ENCODE measurements at places on chromosomes 3 and 15.

DNA sequence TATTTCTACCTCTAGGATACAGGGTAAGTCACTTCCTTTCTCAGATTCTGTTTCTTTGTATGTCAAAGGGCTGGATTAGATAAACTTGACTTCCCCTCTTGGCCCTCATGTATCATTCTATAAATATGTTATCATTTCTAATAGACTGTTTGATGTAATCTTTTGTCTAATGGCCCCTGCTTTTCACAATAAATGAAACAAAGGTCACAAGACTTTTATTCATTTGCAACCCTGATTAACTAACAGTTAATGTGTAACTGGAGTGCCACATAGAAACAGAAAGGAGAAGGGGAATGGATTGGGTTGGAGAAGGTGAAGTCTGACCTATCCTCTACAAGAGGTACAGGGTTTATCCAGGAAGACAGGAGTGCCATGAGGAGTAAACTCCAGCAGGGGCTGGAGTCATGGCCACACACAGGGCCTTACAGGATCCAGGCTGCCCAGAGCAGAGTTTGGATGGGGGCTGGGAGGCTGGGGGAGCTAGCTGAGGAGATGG lies 8.0 kb upstream of the B3GNT5 start:
- DNase-seq = no peak

DNA sequence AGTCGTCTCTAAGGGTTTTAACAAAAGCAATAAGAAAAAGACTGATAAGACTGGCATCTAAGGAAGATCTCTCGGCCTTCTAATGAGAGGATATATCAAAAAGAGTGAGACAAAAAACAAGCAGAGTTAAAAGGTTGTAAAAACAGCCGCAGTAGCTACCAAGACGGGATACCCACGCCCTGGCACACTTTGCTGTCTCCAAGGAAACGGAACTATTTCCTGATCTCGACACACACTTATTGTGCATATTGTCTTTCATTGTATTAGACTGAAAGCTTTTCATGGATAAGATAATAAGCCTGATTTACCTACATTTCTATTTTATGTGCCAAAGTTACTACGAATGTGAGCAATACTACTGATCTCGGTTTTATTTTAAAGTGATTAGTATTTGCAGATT lies 161.5 kb upstream of the MCTP2 start:
- DNase-seq = no peak

DNA sequence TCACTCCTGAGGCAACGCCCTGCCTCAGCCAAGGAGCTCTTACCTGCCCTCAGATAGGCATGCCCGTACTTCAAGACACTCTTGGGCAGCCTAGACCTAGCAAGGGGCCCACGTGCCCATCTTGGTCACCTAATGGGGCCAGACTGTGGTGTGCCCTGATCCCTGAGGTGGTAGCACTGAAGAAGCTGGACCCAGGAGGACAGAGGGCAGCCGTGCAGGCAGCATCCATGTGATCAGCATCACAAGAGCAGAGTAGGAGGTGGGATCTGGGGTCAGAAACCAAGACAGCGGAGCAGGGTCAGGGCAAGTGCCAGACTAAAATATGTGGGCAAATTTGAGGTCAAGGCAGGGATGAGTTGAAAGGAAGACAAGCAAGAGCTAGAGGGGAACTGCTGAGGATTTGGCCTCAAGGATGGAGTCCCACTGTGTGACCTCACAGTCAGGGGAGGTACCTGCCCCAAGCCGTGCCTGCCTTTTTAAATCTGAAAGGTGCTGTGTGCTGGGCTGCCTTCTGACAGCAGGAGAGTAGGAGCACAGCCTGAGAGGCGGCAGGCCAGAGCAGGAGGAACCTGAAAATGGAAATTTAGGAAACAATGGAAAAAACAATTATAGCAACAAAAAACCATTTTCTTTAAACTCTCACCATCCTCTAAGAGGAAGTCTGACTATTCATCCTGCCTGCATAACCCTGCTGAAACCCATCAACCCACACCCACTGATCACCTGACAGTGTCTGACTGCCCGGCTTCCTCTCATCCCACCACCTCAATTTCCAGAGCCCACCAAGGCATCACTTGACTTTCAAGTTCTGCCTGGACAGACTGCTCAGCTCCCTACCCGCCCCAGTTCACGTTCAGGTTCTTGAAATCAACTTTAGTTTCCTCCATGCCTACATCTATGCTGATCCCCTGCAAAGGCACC lies 7.3 kb downstream of the ZBTB38 start:
- DNase-seq = no peak

DNA sequence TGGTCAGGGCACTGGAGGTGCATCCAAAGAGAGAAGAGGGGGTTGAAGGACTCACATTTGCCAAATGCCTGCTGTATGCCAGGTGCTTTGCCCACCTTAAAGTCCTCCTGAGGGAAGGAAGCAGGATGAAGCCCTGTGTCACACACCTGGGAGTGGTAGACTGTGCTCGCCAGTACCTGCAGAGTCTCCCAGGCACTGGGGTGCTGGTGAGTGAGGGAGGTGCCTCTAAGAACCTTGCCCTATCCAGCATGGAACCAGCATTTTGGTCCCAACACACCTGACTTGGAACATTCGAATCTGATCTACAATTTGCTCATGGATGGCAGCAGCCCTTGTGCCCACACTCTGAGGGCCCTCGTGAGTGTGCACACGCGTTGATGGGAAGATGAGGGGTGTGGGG lies 76.7 kb downstream of the SEC22A start:
- DNase-seq = no peak

DNA sequence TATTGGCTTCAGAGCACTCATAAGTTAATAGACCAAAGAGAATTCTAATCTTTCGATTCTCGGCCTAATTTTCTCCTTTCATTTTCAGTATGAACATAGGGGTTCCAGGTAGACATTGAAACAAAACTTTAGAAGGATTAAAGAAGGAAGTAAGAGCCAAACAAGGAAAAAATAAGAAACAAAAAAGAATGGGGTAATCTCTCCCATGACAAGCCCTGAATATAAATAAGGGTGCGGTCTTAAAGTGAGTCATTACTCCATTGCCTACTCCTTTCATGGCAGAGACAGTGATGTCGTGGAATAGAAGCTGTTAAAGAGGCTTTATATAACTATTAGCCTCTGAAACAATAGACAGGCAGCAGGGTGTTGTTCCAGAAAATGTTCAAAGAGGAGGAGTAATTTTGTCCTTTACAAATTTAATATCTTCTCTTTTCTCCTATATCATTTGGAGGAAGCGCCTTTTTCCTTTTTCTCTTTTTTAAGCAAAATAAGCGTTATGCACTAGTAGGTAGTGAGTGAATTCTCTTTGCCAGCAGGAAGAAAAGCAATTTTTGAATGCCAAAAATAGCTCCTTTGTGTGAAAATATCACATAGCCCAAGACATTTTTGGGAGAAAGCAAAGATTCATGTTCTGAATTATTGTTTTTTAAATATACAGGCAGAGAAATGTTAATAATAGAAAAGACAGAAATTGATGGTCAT lies 607.9 kb upstream of the KCNMB2 start:
- peak; percentile 9 for DNase-seq

DNA sequence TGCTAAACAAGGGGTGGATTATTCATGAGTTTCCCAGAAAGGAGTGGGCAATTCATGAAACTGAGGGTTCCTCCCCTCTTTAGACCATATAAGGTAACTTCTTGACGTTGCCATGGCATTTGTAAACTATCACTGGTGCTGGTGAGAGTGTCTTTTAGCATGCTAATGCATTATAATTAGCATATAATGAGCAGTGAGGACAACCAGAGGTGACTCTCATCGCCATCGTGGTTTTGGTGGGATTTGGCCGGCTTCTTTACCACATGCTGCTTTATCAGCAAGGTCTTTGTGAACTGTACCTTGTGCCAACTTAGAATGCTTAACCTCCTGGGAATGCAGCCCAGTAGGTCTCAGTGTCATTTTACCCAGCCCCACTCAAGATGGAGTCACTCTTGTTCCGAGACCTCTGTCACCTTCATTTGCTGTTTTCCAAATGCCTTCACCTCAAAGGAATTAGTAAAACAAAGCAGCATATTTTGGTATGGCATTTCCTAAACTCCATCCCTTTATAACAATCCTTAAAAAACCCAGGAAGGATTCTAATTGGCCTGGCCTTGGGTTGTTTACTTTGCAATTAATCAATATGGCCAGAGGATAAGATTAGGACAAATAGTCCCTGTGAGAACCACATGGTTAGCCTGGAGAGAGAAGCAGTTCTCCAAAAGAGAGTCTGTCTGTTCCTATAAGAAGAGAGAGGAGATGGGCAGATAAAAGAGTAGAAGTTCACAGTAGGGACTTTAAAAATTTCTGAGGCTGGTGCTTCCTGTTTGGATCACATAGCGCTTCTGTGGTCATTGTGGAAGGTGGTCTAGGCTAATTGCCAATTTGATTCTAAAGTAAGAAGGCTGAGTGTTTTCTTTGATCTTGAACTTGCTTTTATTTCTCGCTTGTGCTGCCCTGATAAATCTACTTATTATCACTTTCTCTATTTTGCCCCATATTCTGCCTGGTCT lies 155.2 kb upstream of the EOMES start:
- DNase-seq = no peak

GRCh38 chr15:29379647-29380046 lies 110.0 kb upstream of the NSMCE3 start:
- no peak for DNase-seq

GRCh38 chr3:188390343-188390718 lies 236.4 kb downstream of the LPP start:
- DNase-seq = no peak

DNA sequence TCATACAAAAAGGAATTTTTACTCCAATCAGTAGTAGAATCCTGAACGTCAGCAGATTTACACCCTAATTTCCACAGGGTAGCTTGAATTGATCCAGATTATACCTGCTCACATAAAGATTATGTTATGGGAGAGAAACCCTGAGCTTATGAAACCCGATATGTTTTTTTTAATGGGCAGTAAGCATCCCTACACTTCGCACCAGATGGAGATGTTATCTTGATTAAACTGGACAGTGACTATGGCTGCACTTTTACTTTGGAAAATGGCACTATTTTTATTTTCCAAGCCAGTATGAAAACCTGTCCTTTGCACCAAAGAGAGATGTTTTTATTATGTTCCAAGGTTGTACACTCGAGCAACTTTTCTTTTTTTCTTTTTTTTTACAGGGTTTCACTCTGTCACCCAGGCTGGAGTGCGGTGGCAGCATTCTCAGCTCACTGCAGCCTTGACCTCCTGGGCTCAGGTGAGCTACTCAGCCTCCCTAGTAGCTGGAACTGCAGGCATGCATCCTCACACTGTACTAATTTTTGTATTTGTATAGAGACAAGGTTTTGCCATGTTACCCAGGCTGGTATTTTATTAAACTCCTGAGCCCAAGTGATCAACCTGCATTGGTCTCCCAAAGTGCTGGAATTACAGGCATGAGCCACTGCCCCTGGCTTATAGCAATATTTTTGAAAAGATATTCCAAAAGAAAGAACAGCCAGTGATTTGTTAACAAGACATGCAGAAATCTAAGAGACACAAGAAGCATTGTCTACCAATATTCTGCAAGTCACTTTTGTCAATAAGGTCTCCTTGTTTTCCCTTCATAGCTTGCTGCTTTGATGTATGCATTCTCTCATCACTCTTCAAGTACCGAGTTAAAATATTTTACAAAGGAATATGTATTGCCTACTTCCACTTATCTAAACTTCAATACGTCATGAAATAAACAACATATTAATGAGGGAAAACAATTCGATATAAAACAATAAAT lies 1412.6 kb downstream of the ZPLD1 start:
- DNase-seq = no peak

GRCh38 chr3:106065831-106066230 lies 197.0 kb upstream of the CBLB start:
- no peak for DNase-seq

DNA sequence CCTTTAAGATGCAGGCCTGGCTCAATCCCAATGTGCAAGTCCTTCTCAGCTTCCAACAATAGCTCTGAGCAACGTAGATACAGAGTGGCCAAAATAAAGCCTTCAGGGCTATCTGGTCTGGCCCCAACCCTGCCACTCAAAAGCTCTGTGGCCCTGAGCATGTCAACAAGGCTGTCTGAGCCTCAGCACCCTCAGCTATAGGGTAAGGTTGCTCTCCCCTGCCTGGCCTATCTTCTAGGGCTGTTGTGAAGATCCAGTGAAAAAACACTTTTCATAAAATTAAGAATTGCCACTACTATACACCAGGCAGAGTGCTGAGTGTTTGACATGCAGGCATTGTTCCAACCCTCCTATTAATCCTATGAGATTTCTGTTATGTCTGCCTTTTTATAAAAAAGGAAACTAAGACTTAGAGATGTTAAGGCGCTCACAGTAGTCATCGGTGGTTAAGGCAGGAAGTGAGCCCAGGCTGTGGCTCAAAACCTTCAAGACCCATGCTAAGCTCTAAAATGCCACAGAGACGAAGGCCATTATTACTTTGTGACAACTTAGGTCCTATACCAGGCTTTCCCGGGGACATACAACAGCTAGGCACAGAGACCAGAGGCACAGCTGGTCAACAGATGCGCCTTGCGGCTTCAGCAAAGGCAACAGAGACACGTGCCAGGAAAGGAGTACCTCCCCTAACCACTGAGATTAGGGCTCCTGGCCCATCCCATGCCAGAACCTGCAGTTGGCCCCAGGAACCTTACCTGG lies 5.1 kb downstream of the POLG start:
- DNase-seq = no peak

- DNase-seq = no peak
Observed at GRCh38 chr3:188041895-188042294, 112.1 kb upstream of the LPP start.
